ENCODE measurements at places on chromosomes 13 and 19.

DNA sequence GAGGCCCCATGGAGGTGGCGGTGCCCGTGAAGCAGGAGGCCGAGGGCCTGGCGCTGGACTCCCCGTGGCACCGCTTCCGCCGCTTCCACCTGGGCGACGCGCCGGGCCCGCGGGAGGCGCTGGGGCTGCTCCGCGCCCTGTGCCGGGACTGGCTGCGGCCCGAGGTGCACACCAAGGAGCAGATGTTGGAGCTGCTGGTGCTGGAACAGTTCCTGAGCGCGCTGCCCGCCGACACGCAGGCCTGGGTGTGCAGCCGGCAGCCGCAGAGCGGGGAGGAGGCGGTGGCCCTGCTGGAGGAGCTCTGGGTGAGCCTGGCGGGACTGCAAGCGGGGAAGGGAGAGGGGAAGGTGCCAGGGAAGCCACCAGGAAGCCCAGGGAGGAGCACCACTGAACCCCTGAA lies 5.8 kb downstream of the ZNF444 start:
- DNase-seq, result no peak

- no peak for DNase-seq
Observed at GRCh38 chr19:7897292-7897691, 6.4 kb upstream of the MAP2K7 start.

- DNase-seq, result no peak
Observed at GRCh38 chr13:60398379-60398891, 1.4 kb downstream of the TDRD3 start.

DNA sequence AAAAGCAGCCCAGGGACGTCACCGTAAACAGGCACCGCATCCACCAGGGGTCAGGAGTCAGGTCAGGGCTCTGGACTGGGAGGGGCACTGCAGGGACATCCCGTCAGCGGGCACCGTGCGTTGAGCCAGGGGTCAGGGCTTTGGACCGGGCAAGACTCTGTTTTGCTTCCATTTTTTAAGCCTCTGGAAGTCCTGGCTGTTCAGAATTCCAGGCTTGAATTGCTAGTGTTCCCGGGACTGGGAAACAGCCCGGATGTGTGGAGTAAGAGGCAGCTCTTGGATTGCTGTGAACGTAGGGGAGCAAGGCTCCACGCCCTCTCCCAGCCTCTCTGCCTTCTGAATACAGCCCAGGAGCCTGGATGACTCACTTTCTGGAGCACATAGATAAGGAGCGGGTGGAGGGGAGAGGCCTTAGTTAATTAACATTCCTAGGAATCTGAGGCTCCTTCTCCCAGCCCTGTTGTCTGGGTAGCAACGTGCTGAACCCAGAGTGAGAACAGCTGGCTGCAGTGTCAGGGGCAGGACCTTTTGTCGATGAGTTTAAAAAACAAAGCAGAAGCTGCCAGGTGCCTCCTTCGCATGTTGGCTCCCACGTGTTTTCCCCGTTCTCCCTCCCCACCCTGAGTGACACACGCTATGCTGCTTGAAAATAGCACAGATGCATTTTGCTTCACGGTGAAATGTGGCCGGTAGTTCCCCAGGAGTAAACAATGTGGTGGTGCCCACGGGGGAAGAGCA lies 21.9 kb downstream of the ATP11A start:
- peak; percentile 77 for DNase-seq

- DNase-seq, result no peak
Observed at GRCh38 chr13:51645761-51646670, 61.8 kb downstream of the WDFY2 start.

- no peak for DNase-seq
Observed at GRCh38 chr19:2371656-2372055, 11.6 kb downstream of the TMPRSS9 start.

DNA sequence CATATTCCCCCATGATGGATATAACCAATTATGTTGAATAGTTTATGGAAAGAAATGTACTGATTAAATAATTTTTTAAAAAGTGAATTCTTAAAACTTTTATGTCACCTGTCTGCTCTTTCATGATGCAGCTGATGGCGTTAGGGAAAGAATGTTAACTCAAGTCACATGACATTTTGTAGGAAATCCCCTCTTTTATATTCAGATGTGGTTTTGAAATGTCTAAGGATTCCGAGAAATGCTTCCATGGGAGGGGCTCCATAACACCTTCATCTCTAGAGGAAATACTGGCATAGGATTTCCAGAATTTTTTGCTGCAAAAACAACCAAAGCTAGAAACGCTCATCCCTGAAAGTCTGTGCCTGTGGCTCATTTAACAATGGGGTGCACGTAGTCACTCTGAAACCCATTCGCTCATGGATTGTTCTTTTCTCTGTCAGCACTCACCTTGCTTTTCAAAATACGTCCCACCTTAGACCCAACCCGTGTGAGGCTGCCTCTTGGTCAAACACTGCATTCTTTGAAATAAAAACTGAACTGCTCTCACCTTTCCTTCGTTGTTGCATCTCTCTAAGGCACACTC lies 288.9 kb downstream of the SHISA2 start:
- DNase-seq, result no peak

GRCh38 chr13:80574113-80574850 lies 233.4 kb upstream of the SPRY2 start:
- no peak for DNase-seq

DNA sequence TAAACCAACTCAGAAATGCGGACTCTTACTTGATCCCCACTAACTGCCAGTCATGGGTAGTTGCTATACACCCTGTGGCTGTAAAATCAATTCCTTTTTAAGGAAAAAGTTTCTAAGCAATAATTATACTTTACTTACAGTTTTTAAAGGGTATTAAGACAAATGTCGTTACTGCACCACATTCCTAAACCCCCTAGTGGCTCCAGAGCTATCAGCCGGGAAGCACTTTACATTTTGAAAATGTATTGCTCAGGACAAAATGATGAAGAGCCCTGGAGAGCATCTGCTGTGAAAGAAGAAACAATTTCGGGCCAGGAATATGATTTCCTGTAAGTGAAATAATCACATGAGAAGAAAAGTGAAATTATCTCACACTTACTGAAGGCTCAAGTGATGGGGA lies 36.7 kb downstream of the DCLK1 start:
- DNase-seq, result no peak

GRCh38 chr13:97011446-97012131 lies 17.3 kb upstream of the OXGR1 start:
- DNase-seq, result no peak

Measured in nucleus accumbens (tissue), 56 donors.